Activated CD8-positive, alpha-beta memory T cell treated with anti-CD3 and anti-CD28 coated beads, Interleukin-2, amount 10 ng/mL, durations not matched to agents 7 days and 5 days (primary cell): ENCODE measurements at places on chromosomes 11 and 22.

GRCh38 chr11:1823376-1824220 lies 11.2 kb upstream of the SYT8 start:
- peak; percentile 38 for DNase-seq
- no peaks in the 10 kb centered on the region for H3K27me3 ChIP-seq
- H3K4me3 ChIP-seq, result no peak overlapping the region
- no peak overlapping the region for H3K27ac ChIP-seq

- no peaks in the 10 kb centered on the region for H3K36me3 ChIP-seq
- DNase-seq, result no peak
- peaks cover 7% of the 10 kb centered on the region for H3K27me3 ChIP-seq
- peaks cover 5% of the 10 kb centered on the region for H3K4me1 ChIP-seq
- no peak overlapping the region for H3K4me3 ChIP-seq
Measured at GRCh38 chr11:19055016-19055415, 5.5 kb downstream of the MRGPRX2 start.

DNA sequence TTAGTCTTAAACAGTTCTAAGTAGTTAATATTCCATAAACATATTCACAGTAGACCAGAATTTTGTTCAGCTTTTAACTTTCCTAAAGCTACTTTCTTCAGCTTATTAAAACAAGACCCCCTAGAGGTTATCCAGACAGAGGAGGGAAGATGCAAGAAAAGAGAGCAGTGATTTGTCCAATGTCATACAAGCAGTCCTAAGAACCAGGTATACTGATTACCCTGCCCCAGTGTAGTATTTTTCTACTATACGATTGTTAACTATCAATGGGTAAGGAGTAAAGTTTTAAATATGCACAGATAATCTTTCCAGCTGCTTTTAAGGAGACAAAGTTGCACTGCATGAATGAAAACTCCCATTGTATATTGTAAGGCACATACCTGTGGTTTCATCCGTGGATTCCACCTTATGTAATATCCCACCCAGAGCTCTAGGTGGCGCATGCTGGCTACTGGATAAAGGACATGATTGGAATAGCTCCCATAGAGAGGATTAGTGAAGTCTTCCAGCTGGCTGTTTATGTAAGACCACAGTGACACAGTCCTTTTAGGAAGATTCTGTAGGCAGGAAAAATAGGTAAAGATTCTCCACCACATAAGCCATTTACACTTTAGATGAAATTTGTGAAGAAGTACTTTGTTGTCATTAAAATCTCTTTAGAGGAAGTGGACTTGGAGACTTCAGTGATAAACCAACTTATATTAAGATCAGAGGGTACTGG lies 45.6 kb downstream of the CEP57 start:
- H3K4me1 ChIP-seq, result no peaks in the 10 kb centered on the region
- DNase-seq, result peak; percentile 64
- no peaks in the 10 kb centered on the region for H3K27me3 ChIP-seq
- H3K4me3 ChIP-seq, result no peak overlapping the region
- H3K36me3 ChIP-seq, result peaks cover 39% of the 10 kb centered on the region

DNA sequence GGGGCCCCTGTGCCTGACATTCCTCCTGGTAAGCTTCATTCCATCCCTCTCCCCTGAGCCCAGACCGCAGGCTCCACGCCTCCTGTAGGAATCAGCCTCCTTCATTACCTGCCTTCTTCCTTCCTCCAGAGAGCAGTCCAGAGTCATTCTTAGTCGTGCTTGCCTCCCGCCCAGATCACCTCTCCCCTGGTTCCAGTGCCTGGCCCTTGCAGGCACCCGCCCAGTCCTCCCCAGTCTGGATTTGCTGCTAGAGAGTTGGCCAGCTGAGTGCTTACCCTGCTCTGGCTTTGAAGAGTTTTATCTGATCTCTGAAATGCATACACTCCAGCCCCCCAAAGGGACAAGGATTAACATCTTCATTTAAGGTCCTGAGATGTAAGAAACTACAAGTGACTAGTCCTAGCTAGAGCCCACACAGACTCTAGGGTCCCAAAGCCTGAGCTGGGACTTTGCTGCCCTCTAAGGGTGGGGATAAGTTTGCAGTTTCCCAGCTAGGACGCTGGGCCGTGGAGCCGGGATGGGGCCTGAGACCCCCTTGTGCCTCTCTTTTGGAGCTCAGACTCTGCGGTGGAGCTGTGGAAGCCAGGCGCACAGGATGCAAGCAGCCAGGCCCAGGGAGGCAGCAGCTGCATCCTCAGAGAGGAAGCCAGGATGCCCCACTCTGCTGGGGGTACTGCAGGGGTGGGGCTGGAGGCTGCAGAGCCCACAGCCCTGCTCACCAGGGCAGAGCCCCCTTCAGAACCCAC lies 1.6 kb downstream of the NR1H3 start:
- no peak overlapping the region for H3K27ac ChIP-seq
- no peaks in the 10 kb centered on the region for H3K27me3 ChIP-seq
- peaks cover 11% of the 10 kb centered on the region for H3K4me1 ChIP-seq

- H3K4me1 ChIP-seq, result peaks cover 53% of the 10 kb centered on the region
- H3K36me3 ChIP-seq, result peaks cover 30% of the 10 kb centered on the region
- H3K27ac ChIP-seq, result peak overlapping the region; percentile 89
- DNase-seq, result peak; percentile 63
- peak overlapping the region; percentile 92 for H3K4me3 ChIP-seq
- H3K27me3 ChIP-seq, result no peaks in the 10 kb centered on the region
Measured at GRCh38 chr11:3840004-3840869, 522 bp downstream of the RHOG start.

- peak; percentile 57 for DNase-seq
- H3K4me3 ChIP-seq, result no peak overlapping the region
- H3K27ac ChIP-seq, result no peak overlapping the region
- no peaks in the 10 kb centered on the region for H3K27me3 ChIP-seq
- peaks cover 39% of the 10 kb centered on the region for H3K36me3 ChIP-seq
Measured at GRCh38 chr11:108223348-108224149, 682 bp downstream of the ATM start.

DNA sequence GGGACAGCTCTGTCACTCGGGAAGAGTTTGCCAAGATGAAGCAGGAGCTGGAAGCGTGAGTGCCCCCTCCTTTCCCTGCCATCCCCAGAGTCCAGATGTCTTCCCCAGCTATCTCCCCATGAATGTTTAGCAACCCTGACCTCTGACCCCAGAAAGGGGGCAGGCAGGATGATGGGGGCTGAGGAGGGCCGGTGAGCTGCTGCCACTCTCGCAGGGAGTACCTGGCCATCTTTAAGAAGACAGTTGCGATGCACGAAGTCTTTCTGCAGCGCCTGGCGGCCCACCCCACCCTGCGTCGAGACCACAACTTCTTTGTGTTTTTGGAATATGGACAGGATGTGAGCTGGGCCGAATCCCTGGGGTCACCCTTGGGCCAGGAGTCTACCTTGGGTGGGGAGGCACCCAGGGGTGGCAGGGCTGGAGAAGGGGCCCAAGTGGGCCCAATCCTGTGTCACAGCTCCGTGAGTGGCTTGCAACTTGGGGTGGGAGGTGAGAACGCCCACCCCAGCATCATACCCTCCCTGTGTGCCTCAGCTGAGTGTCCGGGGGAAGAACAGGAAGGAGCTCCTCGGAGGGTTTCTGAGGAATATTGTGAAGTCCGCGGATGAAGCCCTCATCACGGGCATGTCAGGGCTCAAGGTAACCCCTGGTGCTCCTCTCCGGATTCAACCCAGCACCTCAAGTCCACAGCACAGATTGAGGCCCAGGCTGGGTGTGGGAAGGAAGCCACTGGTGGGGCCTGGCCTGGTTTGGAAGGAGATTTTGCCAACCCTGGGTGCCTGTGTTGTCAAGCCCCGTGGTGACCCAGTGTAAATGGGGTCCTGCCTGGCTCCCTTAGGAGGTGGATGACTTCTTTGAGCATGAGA lies 7.5 kb downstream of the CFL1 start:
- H3K4me3 ChIP-seq, result no peak overlapping the region
- H3K4me1 ChIP-seq, result peaks cover 15% of the 10 kb centered on the region
- H3K27me3 ChIP-seq, result no peaks in the 10 kb centered on the region
- H3K27ac ChIP-seq, result no peak overlapping the region
- peaks cover 42% of the 10 kb centered on the region for H3K36me3 ChIP-seq

- H3K4me1 ChIP-seq, result peaks cover 17% of the 10 kb centered on the region
- H3K27me3 ChIP-seq, result no peaks in the 10 kb centered on the region
- peaks cover 3% of the 10 kb centered on the region for H3K36me3 ChIP-seq
- H3K4me3 ChIP-seq, result no peak overlapping the region
Measured at GRCh38 chr22:27834364-27835185, 33.0 kb upstream of the MN1 start.

DNA sequence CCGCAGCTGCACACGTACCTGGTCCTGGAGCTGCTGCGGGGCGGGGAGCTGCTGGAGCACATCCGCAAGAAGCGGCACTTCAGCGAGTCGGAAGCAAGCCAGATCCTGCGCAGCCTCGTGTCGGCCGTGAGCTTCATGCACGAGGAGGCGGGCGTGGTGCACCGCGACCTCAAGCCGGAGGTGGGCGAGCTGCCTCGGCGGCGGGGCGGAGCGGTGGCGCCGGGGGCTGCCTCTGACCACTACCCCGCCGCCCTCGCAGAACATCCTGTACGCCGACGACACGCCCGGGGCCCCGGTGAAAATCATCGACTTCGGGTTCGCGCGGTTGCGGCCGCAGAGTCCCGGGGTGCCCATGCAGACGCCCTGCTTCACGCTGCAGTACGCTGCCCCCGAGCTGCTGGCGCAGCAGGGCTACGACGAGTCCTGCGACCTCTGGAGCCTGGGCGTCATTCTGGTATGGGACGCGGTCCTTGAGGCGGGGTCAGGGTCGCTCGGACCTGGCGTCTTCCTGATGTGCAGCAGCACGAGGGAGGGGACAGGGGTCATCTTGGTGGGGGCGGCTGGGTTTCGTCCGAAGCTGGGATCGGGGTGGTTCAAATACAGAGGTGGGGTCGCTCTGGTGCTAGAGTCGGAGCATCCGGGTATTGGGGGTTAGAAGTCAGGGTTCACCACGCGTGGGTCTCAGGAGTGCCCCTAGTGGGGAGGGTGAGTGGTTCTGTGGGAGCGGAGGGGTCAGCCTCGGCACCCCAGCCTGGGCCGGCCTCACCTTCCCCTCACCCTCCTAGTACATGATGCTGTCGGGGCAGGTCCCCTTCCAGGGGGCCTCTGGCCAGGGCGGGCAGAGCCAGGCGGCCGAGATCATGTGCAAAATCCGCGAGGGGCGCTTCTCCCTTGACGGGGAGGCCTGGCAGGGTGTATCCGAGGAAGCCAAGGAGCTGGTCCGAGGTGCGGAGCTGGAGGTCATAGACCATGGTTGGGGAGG lies 10.8 kb downstream of the RPS6KA4 start:
- DNase-seq, result no peak
- H3K4me3 ChIP-seq, result no peak overlapping the region
- H3K27ac ChIP-seq, result no peak overlapping the region
- peaks cover 30% of the 10 kb centered on the region for H3K36me3 ChIP-seq

- H3K4me3 ChIP-seq, result peak overlapping the region; percentile 95
- peaks cover 6% of the 10 kb centered on the region for H3K36me3 ChIP-seq
- H3K4me1 ChIP-seq, result peaks cover 29% of the 10 kb centered on the region
- H3K27ac ChIP-seq, result peak overlapping the region; percentile 90
Measured at GRCh38 chr11:32894149-32894827, 1.7 kb downstream of the QSER1 start.

DNA sequence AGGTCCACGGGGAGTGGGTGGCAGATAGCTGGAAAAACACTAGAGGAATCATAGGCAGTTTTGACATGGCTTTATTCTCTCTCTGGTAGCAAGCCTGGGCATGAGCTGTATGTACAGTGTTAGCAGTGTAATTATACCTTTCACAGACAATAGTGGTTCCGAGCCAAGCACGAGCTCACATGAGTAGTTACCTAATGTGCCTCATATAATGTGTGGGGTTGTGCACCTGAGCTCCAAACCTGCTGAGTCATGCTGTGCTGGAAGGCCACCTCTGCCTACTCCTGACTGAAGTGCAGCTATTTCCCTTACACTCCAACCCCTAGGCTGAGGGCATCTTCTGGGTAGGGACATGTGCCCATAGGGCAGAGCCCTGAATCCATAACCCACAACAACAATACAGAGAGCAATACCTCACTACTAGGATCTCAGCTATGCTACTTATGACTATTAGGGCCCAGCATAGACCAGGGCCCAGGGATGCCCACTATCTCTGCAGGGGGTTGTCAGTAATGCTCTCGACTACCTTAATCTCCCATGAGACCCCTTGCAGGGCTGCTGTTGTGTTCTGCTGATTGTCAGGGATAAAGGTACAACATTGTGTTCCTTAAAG lies 432.1 kb downstream of the DYNC2H1 start:
- peaks cover 7% of the 10 kb centered on the region for H3K27me3 ChIP-seq
- no peak overlapping the region for H3K4me3 ChIP-seq
- no peaks in the 10 kb centered on the region for H3K36me3 ChIP-seq
- no peaks in the 10 kb centered on the region for H3K4me1 ChIP-seq
- no peak for DNase-seq

DNA sequence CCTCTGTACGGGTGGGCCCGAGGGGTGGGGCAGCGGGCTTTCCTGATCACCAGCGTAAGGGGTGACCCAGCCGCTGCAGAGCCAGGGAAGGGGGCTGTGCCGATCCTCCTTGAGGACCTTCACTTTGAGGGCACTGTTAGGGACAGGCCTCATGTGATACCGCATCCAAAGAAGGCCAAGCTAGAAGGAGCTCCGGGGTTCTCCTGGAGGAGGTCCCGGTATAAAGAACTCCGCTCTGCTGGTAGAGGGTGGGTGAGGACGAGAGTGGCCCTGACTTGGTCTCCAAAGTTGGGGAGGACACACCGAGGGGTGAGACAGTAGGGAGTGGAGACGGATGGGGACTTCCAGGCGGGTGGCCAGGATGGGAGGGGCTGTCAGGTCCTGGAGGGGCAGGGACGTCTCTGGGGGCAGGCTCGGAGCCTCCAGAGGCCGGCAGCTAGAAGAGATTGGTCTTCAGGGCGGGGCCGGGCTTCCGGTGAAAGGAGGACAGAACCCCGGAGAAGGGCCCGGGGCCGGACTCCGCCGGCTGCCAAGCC lies 4.6 kb downstream of the PHOX2A start:
- peak overlapping the region; percentile 25 for H3K4me3 ChIP-seq
- no peak overlapping the region for H3K27ac ChIP-seq
- H3K4me1 ChIP-seq, result peaks cover 12% of the 10 kb centered on the region
- no peak for DNase-seq
- peaks cover 44% of the 10 kb centered on the region for H3K27me3 ChIP-seq

DNA sequence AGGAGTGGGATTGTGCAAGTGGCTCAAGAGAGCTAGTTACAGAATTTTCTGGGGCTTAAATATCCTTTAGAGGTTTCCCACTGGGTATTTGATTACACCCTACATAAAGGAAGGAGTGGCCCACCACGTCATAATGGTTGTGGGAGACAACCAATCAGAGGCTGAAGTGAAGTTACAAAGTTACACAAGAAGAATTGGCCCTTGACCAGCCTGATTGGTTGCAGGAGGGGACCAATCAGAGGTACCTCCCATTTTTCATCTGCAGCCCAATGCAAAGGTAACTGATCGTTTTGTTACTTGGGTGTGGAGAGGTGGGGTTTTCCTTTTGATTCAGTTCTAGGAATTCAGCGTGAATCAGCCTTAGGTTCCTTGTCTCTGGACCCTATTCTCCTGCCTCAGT lies 430.5 kb upstream of the FAT3 start:
- H3K27ac ChIP-seq, result no peak overlapping the region
- no peak overlapping the region for H3K4me3 ChIP-seq
- peaks cover 3% of the 10 kb centered on the region for H3K4me1 ChIP-seq
- H3K36me3 ChIP-seq, result no peaks in the 10 kb centered on the region
- DNase-seq, result no peak
- no peaks in the 10 kb centered on the region for H3K27me3 ChIP-seq

GRCh38 chr11:124716591-124716990 lies 23.2 kb upstream of the NRGN start:
- DNase-seq, result no peak
- H3K4me3 ChIP-seq, result no peak overlapping the region
- peaks cover 50% of the 10 kb centered on the region for H3K27me3 ChIP-seq
- no peaks in the 10 kb centered on the region for H3K36me3 ChIP-seq
- peaks cover 11% of the 10 kb centered on the region for H3K4me1 ChIP-seq
- H3K27ac ChIP-seq, result no peak overlapping the region
